Activated CD8-positive, alpha-beta memory T cell treated with anti-CD3 and anti-CD28 coated beads for 1 hour (primary cell): ENCODE measurements at places on chromosomes 12 and 14.

DNA sequence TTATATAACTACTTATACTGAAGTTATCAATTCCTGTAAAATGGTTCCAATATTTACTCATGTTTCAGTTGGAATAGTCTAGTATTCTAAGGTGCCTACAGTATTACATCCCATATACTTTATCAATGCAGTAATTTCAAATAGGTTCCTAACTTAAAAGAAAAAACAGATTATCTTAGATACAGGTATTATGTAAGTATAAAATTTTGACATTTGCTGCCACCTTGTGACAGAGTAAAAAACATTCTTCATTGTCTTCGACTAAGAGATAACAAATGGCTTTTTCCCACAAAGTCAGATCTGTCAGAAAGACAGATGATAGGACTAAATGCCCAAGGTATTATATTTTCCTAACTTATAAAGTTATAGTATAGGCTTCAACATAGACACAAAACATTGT is 78.7 kb downstream of the TXNDC16 start:
- no peak for DNase-seq

GRCh38 chr12:81255456-81255855 is 177.6 kb downstream of the ACSS3 start:
- no peak for DNase-seq

- DNase-seq = no peak
Measured at GRCh38 chr14:20434701-20435581, 1.0 kb downstream of the KLHL33 start.

- DNase-seq = no peak
Measured at GRCh38 chr12:22787557-22787956, 162.6 kb downstream of the ETNK1 start.

DNA sequence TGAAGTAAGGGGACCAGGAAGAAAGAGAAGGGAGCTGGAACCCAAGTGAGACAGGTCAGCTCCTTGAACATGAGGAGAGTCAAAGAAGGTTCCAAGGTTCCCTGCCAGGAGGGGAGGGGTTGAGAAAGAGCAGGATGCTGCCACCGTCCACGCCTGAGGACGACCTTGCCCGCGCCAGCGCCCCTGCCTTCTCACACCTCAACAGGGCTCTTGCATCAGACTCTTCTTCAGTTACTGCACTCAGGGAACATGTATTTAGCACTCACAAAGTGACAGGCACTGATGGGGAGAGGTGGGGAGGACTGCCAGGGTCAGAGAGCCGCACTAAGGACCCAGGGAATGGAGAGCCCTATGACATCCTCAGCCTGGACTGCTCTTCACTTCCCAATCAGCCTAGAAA is 102.1 kb upstream of the NUDT4 start:
- no peak for DNase-seq
